Retinal pigment epithelial cell (primary cell): ENCODE measurements at places on chromosomes 1 and 21.

- no peak for DNase-seq
Measured at GRCh38 chr1:163426505-163427251, 104.9 kb downstream of the NUF2 start.

DNA sequence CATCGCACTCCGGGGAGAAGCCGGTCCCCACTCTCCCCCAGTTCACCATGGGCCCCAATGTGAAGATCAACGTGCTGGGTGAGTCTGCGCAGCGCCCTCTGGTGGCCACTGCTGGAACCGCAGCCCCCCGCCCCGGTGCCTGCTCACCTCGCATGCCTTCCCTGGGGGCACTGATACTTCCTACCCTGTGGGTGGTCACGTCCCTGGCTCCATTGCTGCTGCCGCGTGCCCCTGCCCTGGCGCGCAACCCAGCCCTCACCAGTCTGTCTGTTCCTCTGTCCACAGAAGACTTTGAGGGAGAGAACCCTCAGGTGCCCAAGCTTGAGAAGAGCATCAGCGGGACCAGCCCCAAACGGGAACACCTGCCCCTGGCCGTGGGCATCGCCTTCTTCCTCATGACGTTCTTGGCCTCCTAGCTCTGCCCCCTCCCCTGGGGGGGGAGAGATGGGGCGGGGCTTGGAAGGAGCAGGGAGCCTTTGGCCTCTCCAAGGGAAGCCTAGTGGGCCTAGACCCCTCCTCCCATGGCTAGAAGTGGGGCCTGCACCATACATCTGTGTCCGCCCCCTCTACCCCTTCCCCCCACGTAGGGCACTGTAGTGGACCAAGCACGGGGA, 7.6 kb downstream of the EFNA3 start:
- no peak for DNase-seq

DNA sequence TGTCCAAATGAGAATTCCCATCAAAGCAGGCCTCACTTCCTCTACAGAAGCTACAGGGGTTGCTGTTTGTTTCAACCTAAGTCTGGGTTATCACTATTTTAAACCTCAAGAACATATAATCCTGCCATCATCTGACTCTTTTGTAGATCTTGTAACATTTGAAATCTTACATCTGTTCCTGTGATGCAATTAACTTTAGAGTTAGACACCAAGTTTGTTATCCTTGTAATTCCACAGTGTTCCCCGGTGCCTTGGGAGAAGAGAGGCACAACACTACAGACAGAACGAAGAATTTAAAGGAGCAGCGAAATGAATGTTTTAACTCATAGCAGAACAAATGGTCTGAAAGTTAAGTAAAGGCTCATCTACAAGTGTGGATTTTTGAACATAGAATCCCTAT, 116.1 kb downstream of the UCHL5 start:
- no peak for DNase-seq

DNA sequence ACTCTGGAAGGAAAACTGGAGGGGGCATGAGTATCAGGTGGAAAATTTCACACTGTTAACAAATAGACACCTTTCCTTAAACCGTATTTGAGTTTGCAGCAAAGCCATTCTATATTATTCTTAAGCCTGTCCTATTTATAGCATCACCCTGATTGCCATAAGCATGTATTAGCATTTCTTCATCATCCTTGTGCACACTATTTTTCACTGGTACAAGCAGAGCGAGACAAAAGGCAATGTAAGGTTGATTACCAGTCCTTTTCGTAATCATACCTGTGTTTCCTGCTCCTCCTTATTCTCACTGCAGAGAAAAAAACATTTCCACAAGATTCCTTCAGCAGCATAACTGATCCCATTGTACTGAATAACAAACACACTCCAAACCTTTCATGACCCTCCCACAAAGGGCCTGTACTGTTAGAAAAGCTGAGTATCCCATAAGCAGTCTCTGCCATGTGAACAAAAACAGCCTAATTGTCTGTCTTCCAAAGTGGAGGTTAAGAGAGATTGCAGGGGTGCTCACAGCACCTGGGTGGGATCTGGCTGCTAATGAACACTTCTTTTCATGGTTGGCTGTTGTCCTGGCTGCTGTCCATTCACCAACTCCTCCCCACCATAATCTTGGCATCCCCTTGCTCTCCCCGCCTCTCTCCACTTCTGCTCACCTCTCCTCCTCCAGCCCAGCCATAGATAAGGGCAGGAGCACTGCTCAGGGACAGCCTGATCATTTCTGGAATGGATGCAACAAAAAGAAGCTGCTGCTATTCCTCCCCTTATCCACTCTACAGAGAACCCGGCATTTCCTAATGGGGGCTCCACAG, 30.4 kb downstream of the VTCN1 start:
- DNase-seq = no peak
